ENCODE measurements at places on chromosomes 2 and 18.

GRCh38 chr2:209763106-209763505, 8.5 kb upstream of the UNC80 start:
- no peak for DNase-seq

DNA sequence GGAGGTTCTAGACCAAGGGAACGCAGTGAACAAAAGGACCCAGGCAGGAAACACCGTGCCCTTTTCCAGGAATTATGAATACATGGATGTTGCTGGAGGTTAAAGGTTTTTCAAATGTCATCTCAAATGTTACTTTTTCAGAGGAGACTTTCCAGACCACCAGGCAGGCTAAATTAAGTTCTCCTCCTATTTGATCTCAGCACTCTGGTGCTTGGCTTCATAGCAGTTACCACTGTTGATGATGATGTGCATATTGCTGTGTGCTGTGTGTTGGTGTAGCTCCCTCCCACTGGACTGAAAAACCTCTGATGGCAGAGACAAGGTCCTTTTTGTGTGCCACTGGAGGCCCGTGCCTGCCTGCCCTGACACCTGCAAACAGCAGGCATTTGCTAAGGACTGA, 137.3 kb upstream of the PTPRM start:
- DNase-seq, result no peak

DNA sequence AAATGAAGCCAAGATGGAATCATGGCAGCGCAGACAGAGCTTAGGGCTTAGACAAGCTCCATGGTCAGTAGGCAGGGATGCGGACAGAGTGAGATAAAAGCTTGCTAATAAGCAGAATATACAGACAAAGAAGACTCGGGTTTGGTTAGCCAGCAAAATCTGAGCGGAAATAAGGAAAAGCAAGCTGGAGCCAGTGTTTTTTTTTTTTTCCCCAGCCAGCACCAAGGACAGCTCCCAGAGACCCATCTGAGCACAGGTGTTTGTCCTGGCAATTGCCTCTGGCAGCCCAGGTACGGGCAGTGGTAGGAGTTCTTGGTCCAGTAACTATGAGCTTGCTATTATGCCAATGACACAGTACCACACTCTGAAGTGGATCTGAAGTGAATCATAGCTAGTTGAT, 187.6 kb downstream of the ADCYAP1 start:
- DNase-seq, result no peak

- DNase-seq, result no peak
These were observed 393.5 kb downstream of the ERBB4 start for GRCh38 chr2:212145121-212145520.

GRCh38 chr2:46488389-46488788, 9.0 kb downstream of the TMEM247 start:
- no peak for DNase-seq
